IPS DF 6.9 (cell line): ENCODE measurements at places on chromosomes 2 and 18.
A peak's percentile ranks its signal among the peaks of the same experiment; 100 is the strongest.

- no peak for DNase-seq
Observed at GRCh38 chr18:3667255-3668137, 217.5 kb downstream of the TGIF1 start.

DNA sequence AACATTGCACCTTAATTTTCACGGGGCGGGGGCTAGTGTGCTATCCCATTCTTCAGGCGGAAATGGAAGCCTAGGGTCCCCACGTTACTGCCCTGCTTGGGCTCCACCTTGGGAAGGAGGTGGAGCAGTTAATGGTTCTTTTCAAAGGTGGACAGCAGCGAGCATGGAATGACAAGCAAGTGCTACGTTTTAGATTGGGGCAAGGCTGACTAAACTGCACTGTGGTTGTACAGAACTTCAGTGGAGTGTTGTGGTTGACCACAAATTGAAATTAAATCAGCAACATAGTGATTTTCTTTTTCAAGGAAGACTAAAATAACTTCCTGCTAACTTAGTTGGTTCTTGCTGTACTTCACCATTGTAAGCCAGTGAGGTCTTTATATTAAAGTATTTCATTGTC, 47.0 kb downstream of the CHRNA1 start:
- DNase-seq, result no peak

- no peak for DNase-seq
Observed at GRCh38 chr2:231542136-231542535, 11.9 kb upstream of the NMUR1 start.

DNA sequence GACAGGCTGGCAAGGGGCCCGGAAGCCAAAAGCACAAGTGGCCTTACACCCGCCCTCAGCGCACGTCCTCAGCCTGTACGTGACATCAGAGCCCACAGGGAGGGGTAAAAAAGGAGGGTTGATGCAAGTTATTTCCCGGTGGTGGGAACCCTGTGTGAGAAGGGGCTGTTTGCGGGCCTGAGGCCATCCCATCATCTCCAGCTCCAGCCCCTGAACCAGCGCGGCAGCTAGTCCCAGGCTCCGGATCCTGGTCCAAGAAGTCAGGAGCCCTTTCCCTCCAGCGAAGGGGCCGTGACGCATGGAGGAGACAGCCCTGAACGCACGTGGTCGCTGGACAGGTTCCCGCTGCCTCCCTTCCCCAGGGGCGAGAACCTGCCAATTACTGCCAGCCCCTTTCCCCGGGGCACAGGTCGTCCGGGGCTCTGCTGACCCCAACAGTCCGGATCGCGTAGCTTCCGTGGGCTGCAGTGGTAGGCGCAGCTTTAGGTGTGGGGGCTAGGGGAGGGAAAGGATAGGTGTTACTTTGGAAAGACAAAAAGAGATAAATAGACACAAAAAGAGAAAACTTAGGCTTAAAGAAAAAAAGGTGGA, 1.3 kb upstream of the LRP2 start:
- no peak for DNase-seq

GRCh38 chr2:203811491-203812221, 55.9 kb upstream of the CTLA4 start:
- DNase-seq, result no peak

DNA sequence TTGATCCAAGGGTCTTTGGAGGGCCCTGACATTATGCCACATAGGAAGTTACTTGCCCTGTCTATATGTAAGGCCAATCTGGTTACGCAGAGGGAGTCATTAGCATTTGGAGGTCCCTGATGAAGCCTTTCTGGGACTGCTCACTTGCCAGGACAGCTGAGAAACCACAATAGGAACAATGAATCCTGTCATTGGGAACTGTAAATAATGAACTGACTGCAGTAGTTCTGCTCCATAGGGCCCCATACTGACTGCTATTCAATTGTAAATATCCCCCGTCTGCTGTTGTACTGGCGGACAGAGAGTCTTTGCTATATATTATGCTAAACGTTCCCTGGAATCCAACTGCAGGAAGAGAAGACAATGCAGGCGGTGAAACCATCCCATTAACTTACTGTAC, 149.4 kb upstream of the DCC start:
- DNase-seq, result no peak

DNA sequence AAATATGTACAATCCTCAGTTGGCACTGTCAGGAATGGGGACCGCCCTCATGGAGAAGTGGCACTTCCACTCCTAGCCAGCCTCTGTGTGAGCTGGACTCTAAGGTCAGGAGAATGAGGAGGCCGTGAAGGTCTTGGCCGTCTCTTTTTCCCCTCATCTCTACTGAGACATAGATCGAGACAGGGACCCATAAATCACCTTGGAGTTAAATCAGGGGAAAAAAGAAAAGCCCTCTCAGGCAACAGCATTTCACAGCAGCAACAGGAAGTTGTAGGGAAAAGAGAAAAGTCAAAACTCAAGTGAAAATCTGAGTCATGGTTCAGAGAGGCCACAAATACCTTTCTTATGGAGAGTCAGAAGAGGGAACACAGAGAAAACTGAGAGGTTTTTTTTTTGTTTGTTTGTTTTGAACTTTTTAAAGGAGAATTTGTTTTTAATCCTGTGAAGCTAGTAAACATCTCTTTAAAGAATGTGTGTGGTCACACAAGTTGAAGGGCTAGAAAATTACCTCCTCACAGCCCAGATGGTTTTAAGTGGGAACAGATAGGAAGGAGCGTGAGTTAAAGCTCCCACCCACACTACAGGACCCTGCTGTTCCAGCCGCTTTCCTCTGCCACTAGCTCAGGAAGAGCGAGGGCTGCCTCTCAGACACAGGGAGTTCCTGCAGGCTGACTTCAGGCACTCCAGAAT, 30.6 kb upstream of the CYP1B1 start:
- DNase-seq, result no peak

DNA sequence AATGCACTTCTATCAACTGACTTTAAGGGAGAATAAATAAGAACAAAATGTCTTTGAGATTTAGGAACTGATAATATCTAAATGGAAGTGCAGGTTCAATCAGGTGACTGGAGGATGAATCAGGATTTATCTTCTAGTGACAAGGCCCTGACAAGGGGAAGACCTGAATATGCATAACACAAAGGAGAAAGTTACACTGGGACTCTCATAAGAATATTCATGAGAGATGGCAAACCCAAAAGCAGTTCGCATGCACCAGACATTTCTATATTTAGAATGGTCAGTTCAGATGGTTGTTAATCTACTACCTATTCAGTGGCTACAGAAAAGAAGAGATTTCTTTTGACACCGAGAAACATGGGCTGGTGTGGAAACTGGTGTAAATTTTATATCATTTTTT, 1771.3 kb upstream of the LRRTM1 start:
- no peak for DNase-seq

GRCh38 chr2:9740382-9741073, 102.7 kb upstream of the TAF1B start:
- no peak for DNase-seq

GRCh38 chr2:34317797-34318196, 718.7 kb upstream of the FAM98A start:
- no peak for DNase-seq

GRCh38 chr2:207448006-207448405, 81.8 kb upstream of the CREB1 start:
- DNase-seq, result no peak

GRCh38 chr2:3025261-3025660, 352.4 kb downstream of the EIPR1 start:
- no peak for DNase-seq

- no peak for DNase-seq
Observed at GRCh38 chr2:43941966-43942365, 53.8 kb downstream of the LRPPRC start.

DNA sequence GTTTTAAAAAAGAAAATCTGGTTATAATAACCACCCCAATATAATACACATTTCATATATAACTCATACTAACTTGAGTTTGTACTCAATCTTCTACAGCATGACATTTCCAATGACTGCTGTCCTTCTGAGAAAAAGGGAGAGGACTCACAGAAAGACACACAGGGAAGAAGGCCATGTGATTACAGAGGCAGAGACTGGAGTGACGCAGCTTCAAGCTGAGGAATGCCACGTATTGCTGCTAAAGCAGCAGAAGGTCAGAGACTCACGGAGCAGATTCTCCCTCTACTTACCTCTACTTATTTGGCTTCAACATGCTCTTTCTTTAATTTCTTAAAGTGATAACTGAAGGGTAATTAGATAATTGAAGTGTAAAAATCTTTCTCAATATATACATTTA, 753.5 kb upstream of the PKDCC start:
- no peak for DNase-seq

GRCh38 chr18:61748004-61748403, 144.8 kb downstream of the RNF152 start:
- no peak for DNase-seq

DNA sequence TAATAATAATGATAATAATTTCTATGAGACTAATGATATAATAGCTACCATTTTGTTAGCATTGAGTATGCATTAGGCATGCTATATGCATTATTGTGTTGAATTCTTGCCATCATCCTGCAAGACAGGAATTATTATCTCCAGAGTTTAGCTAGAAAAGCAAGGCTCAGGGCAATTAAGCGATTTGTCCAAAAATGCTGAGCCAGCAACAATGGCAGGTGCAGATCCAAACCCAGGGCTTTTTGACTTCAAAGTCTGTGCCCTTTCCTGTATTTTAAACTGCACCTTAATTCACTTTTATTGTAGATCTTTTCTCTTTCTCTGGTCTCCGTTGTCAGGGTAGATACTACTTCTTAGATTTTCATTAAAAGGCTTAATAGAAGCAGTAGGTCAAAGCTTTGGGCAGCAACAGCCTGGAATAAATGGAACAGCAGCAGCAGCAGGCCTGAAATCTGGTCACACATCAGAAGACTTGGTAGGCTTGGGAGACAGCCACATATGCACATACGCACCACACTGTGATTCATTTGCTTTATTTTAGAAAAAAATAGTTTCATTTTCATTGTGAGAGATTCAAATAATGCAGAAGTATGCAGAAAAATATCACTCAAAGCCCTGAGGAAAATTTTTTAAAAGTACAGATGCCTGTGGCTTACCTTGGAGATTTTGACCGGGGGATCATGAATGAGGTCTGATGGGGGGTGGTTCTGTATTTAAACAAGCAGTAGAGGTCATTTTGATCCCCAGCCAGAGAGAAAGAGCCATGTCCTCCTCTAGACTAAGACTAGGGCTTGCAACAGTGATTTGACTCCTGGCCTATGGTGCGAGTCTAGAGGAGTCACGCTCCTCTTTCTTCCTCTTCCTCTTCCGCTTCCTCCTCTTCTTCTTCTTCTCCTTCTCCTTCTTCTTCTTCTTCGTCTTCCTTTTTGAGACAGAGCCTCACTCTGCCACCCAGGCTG, 455.7 kb downstream of the TSN start:
- no peak for DNase-seq

DNA sequence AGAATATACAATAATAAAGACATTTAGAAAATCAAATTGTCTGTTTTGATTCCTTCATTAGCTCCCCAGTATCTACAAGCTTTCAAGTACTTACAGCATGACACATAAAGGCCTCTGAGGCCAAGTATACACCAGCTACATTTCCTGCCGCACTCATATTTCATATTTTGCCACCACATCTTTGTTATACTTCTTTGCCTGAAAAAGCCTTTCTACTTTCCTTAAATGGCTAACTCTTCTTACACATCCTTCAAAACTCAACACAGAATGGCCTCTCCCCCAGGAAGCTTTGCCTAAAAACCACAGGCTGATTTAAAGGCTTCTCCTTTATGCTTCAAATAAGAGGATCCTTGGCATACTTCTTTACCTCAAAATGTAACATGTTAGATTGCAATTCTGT, 4.5 kb downstream of the STK17B start:
- DNase-seq, result no peak

GRCh38 chr2:154375579-154375931, 322.9 kb upstream of the KCNJ3 start:
- peak; percentile 18 for DNase-seq

DNA sequence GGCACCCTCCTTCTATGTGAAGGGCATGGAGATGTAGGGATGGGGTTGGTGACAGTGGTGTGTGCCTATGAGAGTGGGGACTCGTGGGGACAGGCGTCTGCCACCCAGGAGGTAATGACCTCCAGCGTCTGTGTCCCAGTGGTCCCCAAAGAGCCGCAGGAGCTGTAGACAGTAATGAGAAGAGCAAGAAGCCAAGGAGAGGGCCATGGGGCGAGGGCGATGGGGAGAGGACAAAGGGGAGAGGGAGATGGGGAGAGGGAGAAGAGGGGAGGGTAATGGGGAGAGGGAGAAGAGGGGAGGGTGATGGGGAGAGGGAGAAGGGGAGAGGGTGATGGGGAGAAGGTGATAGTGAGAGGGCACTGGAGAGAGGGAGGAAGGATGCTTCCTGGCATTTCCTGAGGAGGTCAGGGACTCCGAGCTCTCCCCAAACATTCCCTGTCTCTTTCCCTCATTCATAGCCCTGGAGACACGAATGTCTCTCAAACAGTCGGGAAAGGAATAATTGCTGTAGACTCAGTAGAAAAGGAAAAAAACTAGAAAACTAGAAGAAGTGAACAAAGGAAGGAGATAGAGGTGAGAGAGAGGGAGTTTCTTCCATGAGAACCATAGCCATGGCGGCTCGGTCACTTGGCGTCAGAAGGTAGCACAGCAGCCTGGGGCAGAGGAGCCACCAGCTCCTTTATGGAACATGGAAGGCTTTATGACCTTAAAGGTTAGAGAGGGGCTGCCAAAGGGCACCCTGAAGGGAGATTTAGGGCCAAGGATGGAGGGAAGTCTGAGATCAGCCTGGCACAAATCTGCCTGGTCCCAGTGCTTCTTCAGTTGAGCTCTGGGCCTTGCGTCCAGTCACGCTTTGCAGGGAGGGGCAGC, 39.5 kb downstream of the PSD4 start:
- no peak for DNase-seq

DNA sequence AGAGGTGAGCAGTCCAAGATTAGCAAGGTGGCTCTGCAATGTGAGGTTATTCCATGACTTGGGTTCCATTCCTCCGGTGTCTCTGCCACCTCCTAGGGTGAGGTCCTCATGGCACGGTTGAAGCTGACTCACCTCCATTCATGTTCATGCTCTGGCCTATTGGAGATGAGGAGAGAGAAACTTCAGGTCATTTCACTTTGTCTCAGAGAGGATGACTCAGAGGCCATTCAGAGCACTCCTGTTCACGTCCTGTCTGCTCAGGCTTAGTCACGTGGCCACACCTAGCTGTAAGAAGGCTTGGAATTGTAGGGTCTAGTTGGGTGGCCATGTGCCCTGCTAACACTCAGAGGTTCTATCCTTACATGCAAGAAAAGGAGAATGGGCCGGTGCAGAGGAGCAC, 67.5 kb upstream of the MBOAT2 start:
- DNase-seq, result no peak

DNA sequence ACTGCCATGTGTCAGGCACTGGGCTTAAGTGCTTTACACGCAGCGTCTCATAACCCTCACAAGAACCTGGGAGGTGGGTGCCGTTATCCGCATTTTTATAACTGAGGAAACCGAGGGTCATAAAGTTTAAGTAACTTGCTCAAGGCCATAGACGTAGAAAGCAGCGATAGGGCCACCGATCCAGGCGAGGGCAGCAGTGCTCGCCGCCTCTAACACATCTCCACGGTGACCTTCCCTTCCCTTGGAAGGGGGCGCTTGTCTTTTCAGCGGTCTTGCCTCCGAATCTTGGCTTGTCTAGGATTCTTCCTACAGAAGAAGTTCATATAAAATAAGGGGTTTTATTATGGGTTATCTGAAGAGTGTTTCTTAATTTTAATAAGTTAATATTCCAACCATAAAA, 186.6 kb downstream of the GBX2 start:
- DNase-seq, result peak; percentile 22

GRCh38 chr2:18987592-18988073, 370.8 kb downstream of the OSR1 start:
- no peak for DNase-seq
